ENCODE measurements at places on chromosomes 6 and 20. TPM values are rescaled to one million over a fixed set of nuclear protein-coding genes. Genes with fewer than 3 reads are reported as not detected.

Gene OXT
- not detected for total RNA-seq

Gene R3HDML
- not detected for total RNA-seq

Gene OPRL1
- total RNA-seq: 0.34 TPM

Gene MUC22
- total RNA-seq: not detected

Gene CHMP4B
- total RNA-seq: 64.3 TPM

Gene WASF1
- 12.8 TPM for total RNA-seq

All from cardiac ventricle fibroblast (primary cell).